Endothelial cell of umbilical vein (primary cell): ENCODE measurements at places on chromosomes 16 and 17. TPM values are rescaled to one million over a fixed set of nuclear protein-coding genes. Genes with fewer than 3 reads are reported as not detected.

Gene PRR11
- total RNA-seq, result 82.1 and 86.3 TPM in 2 replicates

Gene SAP30BP
- total RNA-seq, result 143 and 151 TPM in 2 replicates

Gene SLC22A31
- not detected in 2 replicates for total RNA-seq

Gene C1QL1
- 0.35 TPM in 2 replicates for total RNA-seq

Gene LRRC37B
- 19.0 and 22.5 TPM in 2 replicates for total RNA-seq

Gene KRTAP2-2
- not detected in 2 replicates for total RNA-seq

Gene NHERF2
- total RNA-seq, result 71.2 and 77.7 TPM in 2 replicates

Gene TM4SF5
- total RNA-seq, result not detected in 2 replicates

Gene CTU2
- 33.7 and 37.5 TPM in 2 replicates for total RNA-seq

Gene SNAI3
- total RNA-seq, result 0.18 and 0.31 TPM in 2 replicates

Gene WNT9B
- not detected in 2 replicates for total RNA-seq

Gene SLFN11
- total RNA-seq, result 95.0 and 110 TPM in 2 replicates

Gene MRC2
- 52.7 and 52.9 TPM in 2 replicates for total RNA-seq

Gene PHKB
- 60.9 and 61.0 TPM in 2 replicates for total RNA-seq

Gene CCL3
- total RNA-seq, result not detected in 2 replicates

Gene PIRT
- not detected in 2 replicates for total RNA-seq

Gene TELO2
- total RNA-seq, result 60.5 and 61.6 TPM in 2 replicates

Gene CDK12
- 53.9 and 55.4 TPM in 2 replicates for total RNA-seq

Gene PIPOX
- total RNA-seq, result 2.2 and 2.5 TPM in 2 replicates

Gene EVI2B
- total RNA-seq, result 1.7 and 2.3 TPM in 2 replicates

Gene ASPA
- total RNA-seq, result not detected in 2 replicates

Gene CACNG4
- not detected in 2 replicates for total RNA-seq

Gene SMIM36
- total RNA-seq, result not detected in 2 replicates
